ENCODE measurements at places on chromosomes 12 and 14.

- DNase-seq = no peak
Observed at GRCh38 chr12:48489012-48489411, 6.7 kb downstream of the C12orf54 start.

DNA sequence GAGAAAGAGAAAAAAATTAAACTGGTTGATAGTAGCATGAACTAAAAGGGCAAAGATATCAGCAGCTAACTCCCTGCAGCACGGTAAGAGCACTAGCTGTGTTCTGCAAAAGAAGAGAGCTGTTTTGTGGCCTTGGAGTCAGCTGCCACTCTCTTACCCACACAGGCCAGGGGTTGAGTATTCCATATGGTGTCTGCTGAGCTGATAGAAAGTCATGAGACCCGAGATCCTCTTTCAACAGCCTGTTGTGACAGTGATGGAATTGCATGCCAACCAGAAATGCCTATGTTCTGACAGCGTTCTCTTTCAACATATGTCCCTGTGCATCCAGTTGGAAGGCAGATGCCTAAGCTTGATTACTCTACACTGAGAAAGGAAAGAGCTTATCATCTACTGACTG lies 39.9 kb downstream of the TMTC1 start:
- no peak for DNase-seq

GRCh38 chr14:71289536-71289935 lies 382.3 kb downstream of the PCNX1 start:
- no peak for DNase-seq

DNA sequence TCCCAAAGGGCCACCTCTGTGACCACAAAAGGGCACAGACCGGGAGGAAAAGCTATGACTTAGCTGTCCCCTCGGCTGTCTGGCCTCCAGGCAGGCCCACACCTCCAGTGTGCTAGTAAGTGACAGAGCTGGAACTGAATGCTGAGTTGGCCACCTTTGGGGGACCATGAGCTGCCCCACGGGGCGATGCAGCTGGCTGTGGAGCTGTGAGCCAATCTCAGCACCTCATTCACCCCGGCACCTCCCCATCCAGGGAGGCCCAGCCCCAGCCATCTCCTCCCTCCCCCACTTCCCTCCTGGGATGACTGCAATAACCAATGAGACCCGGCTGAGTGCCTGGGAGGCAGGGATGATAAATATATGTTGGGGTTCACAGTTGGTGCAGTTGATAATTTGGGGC lies 12.2 kb upstream of the TESC start:
- no peak for DNase-seq

DNA sequence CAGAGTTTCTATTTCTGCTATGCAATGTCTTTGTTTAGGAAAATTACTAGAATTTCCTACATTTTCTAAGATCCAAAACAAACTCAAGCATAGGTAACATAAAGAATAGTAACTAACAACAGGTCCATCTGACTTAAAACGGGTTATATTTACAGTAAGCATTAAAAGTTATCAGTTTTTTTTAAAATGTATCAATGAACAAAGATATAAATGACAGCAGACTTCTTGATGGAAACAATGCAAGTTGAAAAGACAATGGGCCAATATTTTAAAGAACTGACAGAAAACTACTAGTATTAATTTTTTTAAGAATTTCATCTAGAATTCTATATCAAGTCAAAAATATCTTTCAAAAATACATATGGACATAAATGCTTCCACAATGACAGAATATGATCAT lies 367.1 kb upstream of the MGAT4C start:
- no peak for DNase-seq

DNA sequence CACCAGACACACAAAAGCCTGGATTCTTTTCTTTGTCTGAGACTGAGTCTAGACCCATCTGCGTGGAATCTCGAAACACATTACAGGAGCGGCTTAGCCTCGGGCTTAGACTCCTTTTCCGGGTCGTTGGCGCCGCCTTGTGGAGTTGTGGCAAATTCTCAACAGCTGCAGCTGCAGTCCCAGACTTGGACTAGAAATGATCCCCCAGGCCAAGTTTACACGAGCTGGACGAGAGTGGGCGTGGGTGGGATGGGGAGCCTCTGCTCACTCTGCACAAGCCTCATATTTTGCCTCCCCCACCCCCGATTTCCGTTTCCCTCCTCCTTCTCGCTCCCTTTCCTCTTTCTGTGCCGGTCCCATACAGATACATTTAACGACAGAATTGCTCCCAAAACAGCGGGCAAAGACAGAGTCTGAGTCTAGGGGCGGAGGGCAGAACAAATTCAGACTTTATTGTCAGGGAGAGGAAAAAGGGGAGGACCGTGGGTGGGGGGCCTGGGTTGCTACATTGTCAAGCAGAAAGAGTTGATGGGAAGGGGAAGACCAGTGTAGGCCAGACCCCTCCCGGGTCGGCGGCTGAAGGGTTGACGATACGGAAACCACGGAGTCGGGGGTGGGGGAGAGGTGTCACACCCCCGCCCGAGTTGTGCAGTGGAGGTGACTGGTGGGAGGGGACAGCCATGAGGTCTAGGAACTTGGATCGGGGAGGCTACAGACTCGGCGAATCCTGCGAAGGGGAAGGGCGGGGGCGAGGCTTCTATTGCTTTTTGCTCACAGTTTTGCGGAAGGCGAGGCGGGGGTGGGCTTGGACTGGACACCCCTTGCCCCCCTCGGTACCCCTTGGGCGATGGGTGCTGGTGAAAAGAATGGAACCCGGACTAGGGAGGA lies 4.7 kb upstream of the GPR84 start:
- DNase-seq = peak; percentile 73

DNA sequence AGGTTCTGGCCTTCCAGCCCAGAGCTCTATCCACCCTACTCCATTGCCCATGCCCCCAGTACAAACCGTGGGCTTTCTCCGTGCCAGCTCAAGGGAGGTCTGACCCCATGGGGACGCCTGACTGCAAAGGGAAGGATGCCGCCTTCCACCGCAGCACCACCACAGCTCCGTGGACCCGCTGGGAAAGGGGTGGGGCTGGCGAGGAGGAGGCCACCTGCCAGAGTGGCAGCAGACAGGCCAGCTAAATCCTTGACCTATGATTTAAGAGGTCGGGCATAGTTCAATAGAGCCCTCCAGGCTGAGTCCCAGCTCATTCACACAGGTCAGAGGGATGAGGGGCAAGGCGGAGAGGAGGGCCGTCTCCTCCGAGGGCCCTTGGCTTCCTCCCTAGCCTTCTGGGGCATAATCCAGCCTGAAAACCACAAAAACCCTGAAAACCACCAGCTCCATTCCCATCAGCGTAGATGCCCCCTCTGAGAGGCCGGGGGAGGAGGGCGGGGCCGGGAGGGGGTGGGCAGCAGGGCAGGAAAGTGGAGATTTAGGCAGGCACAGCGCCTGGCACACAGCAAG lies 14.9 kb upstream of the FIGNL2 start:
- DNase-seq = no peak

- peak; percentile 51 for DNase-seq
Observed at GRCh38 chr12:48189331-48190125, 6.1 kb downstream of the CCDC184 start.

- DNase-seq = no peak
Observed at GRCh38 chr12:122230798-122231197, 4.9 kb upstream of the DIABLO start.

DNA sequence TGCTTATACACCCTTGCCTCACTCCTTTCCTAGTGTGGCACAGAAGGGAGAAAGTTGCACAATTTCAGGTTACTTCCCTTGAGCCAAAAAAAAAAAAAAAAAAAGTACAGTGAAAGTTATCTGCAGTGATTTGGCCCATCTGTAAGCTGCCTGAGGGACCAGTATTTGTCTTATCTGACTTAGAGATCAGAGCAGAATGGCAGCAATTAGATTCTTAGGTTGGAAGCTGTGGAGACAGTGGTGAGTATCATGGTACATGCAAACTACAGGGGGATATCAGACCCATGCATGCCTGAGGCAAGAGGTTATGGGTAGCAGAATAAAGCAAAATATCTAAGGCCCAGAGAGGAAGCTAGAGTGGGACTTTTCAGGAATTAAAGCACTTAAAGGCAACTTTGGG lies 1070.7 kb upstream of the NOVA1 start:
- DNase-seq = no peak

DNA sequence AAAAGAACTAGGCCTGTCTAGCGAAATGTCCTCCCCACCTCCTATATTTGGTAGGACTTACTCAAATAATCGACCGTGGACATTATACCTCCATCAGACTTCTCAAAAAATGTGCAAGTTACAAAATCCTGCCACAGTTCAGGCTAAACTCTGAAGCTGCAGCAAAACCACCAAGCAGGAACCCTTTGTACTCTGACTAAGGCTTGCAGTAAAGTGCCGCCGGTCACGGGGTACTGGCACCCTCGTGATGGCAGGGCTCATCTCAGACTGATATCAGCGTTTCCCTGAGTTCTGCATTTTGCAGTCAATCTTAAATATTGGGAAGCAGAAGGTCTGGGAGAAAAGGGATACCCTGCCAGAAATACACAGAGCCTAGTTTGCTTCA lies 17.1 kb downstream of the SLC11A2 start:
- no peak for DNase-seq

- no peak for DNase-seq
Observed at GRCh38 chr12:25207411-25207810, 12.4 kb downstream of the ETFRF1 start.

DNA sequence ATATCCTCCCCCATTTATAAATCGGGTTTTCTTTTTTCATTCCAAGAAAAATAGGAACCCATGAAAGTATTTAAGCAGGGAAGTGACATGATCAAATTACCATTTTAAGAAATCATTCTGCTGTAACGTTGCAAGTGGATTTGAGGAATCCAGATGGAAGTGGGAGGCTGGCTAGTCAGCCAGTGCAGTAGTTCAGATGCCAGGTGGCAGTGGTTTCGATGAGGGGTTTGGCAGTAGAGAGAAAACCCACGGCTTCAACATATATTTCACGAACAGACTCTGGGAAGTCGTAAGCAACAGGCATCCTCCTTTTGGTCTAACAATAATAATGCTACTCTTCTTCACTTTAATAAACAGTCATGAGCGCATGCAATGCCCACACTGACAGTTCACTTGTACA lies 25.0 kb downstream of the PDZRN4 start:
- no peak for DNase-seq

DNA sequence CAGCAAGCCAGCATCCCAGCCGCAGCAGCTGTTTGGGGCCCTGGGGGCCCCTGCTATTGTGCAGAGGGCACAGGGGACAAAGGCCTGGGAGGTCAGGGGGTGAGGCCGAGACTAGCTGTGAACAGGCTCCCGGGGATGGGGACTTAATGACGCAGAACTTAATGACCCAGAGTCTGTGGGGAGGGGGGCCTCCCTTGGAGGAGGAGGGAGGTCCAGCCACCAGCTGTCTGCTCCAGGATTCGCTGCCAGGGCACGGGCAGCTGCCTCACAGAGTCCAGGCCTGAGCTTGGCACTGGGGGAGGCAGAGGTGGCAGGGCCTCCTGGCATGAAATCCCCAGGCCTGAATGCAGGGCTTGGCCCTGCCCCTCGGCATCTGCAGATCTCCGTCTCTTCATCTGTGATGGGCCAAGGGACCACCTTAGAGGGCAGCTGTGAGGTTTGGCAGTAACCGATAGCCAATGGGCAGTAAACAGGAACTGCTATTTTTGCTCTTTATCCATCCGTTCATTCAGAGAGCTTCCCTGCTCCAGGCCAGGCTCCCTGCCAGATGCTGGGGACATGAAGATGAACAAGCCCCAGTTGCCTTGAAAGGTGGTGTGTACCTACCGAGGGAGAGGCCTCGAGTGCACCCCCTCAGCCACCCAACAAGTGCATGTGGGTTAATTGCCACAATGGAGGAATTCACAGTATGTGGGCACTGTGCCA lies 6.7 kb downstream of the FAM222A start:
- DNase-seq = peak; percentile 18

DNA sequence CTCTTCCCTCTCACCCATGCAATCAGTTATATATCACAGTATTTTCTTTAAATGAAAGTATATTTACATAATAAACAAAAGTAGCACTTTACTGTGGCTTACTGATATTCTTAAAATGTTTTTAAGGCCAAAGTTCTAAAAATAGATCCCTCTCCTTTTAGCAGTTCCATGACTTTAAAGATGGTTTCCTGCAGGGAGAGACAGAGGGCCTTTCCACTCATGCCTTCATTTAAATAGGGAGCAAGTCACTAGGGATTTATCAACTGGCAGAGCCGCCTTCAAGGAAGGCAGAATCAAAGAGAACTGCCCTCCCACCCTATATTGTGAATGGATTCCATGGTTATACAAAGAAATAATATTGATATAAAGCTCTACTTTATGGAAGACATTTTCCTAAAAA lies 55.5 kb downstream of the DUSP16 start:
- no peak for DNase-seq

DNA sequence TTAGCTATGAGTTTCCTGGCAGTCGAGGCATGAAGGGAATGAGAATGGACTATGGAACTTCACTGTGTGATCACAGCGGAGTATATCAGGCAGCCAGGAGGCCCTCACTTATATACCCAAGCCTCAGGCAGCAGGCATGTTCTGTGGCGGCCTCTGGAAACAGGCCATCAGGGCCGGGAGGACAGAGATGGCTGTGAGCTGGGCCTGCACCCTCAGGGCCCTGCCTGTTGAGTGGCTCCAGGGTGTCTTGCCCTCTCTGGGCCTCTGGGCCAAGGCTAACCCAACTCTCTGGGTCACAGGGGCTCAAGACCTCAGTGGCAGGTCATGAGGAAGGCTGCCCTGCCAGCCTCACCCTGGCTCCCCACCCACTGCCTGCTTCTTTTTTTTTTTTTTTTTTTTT lies 33.9 kb upstream of the RCOR1 start:
- DNase-seq = no peak

DNA sequence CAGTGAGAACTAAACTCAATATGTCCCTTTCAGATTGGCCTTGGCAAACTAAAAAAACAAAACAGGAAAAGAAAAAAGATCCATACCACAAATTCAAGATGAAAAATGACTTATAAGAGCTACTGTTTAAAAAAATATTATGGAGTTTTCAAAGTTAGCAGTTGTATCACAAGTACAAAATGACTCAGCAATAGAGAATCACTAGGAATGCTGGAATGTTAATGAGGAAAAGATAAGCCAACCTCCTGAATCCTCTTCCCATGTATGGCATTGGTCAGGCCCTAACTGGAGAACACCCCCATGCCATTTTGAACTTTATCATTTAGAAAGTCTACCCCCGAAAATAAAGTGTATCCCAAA lies 62.2 kb downstream of the PPP1R36 start:
- no peak for DNase-seq

DNA sequence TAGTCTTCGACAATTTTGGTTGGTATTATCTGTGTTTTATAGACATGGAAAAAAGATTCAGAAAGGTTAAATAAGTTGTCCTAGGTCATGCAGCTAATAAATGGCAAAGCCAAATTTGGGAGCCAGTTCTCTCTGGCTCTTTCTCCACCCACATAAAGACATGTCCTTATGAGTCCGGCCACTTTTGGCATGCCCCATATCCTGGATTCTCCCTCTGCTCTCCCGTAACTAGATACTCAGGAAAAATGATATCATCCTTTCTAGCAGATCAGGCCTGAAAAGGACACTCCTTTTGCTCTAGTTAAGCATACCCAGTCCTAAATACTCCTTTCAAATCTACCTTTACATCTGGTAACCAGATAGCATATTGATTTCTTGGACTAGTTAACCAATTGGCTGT lies 64.4 kb downstream of the TTLL5 start:
- no peak for DNase-seq

- DNase-seq = peak; percentile 55
Observed at GRCh38 chr14:54565785-54566409, 1.0 kb upstream of the SAMD4A start.

- no peak for DNase-seq
Observed at GRCh38 chr12:56574210-56574609, 52.6 kb downstream of the RBMS2 start.

Data from SHP77 (cell line).